ENCODE measurements at places on chromosomes 11 and 22. TPM values are rescaled to one million over a fixed set of nuclear protein-coding genes. Genes with fewer than 3 reads are reported as not detected.

GRCh38 chr22:44548981-44549380, 50.9 kb upstream of the RTL6 start:
- no peak for DNase-seq

PRG3 gene
- polyA plus RNA-seq: 0.48 TPM

PTGDR2 gene
- polyA plus RNA-seq: 0.17 TPM

GRCh38 chr11:115910379-115910778, 406.2 kb upstream of the CADM1 start:
- DNase-seq: no peak

GRCh38 chr22:50085211-50085972, at the start of gene MLC1:
MLC1 (minus strand) TSS chr22:50085426; CDS start chr22:50084902, 524 bp downstream.
- no peak for DNase-seq

DNA sequence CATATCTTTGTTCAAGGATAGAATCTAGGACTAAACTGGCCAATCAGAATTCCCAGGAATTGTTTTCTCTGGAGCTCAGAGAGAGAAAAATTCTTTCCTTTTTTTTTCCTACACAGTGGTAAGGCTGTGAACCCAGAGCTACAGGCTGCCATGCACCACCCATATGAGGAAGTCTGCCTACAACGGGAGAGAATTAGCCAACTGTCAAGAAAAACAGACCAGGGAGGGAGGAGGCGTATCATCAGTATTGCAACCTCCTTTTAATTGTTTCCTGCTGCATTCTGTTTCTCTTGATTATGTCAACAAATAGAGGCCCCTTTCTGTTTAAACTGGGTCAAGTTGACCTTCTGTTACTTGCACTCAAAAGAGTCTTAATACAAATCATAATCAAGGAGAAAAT, 176.5 kb upstream of the UBASH3B start:
- DNase-seq: no peak

DNA sequence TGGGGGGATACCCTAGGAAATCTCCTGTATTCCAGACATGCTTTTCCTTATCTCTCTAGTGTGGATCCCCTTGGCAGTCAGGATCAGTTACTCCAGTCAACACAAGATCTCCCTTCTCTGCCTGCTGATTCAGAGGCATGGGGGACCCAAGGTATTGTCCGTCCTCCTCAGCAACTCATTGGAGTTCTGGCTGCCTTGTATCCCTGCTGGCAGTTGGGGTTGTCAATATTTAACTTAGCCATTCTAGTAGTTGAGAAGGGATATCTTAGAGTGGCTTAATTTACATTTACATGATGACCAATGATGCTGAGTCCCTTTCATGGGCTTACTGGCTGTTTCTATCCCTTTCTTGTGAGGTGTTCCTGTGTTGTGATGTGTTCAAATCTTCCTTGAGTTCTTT, 74.2 kb downstream of the GRK3 start:
- DNase-seq: no peak

NEU3 gene
- 15.6 TPM for polyA plus RNA-seq

- DNase-seq: no peak
Observed at GRCh38 chr11:18692941-18693760, 5.4 kb upstream of the TMEM86A start.

- no peak for DNase-seq
Observed at GRCh38 chr22:43228330-43228729, 41.4 kb upstream of the TTLL12 start.

MPPED2 gene
- polyA plus RNA-seq: 19.0 TPM

GRCh38 chr11:46560300-46560991, 33.4 kb downstream of the AMBRA1 start:
- DNase-seq: no peak

DNA sequence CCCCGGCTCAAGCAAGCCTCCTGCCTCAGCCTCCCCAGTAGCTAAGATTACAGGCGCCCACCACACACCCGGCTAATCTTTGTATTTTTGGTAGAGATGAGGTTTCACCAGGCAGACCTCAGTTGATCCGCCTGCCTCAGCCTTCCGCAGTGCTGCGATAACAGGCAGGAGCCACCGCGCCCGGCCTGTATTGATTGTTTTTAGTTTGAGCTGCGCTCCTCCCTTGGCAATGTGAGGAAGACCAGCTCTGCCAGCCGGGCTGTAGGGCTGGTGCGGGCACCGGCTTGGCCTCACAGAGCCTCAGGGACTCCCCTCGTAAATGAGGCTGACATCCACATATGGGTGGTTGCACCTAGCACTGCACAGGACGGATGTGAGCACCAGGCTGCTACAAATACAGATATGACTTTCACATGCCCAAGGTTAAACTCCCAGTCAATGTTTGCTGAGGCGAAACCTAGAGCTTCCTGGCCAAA, 7.5 kb upstream of the SLC2A11 start:
- no peak for DNase-seq

GRCh38 chr22:37058917-37059701, 7.6 kb downstream of the KCTD17 start:
- no peak for DNase-seq

DRG1 gene
- polyA plus RNA-seq: 92.1 TPM

C22orf15 gene
- 2.7 TPM for polyA plus RNA-seq

DNA sequence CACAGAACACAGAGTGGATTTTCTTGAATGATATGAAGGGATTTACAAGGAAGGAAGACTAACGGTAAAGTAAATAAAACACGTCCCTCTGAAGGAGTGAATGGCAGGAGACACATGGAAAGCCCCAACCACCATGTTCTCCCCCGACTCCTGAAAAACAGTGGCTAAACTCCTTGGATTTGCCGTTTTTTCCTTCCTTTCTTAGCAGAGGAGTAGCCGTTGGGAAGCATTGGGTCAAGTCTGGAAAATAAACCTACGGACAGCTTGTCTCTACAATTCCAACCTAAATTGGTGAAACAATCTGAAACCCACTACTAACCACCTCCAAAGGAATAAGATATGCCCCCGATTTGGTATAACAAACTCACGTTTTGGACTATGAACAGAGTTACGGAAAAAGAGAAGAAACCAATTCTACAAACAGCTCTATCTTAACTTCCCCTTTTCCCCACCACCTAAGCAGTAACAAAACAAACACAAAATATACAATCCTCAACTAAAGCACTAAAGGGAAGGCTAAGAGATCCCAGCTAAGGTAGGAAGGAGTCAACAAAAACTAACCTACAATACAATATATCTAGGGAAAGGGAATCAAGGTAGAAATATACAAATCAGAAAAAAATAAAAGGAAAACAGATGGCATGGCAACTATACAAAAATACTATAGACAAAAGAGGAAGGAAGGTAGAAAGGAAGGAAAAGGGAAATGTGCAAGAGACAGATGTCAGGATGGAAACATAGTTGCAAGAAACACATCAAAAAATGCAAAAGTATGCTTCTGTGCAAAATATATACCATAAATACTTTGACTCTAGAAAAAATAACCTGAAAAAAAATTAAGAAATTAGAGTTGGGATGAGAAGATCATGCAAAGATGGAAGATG, 43.8 kb upstream of the LYVE1 start:
- no peak for DNase-seq

VPS37C gene
- polyA plus RNA-seq: 16.7 TPM

GRCh38 chr11:118657709-118658428, 21.6 kb downstream of the TREH start:
- DNase-seq: no peak

MARK2 gene
- 38.0 TPM for polyA plus RNA-seq

DNA sequence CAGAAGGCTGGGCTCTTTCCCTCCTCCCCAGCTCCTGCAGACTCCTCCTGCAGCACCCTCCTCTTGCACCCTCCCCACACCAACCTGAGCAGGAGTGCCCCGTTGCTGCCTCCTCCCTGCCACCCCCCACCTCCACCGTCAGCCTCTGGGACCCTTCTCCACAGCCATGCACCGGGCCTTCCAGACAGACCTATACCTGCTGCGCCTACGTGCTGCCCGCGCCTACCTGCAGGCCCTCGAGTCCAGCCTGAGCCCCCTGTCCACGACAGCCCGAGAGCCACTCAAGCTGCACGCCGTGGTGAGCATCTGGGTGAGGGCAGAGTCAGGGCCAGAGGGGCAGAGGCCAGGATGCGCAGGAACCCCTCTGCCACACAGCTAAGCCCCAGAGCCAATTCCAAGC, 16.2 kb downstream of the ZDHHC24 start:
- DNase-seq: no peak

TENM4 gene
- polyA plus RNA-seq: 24.5 TPM

GRCh38 chr11:100328626-100329340, 358.3 kb upstream of the ARHGAP42 start:
- DNase-seq: no peak

- DNase-seq: peak; percentile 80
Observed at GRCh38 chr11:45110562-45110961, 35.9 kb upstream of the PRDM11 start.

DNA sequence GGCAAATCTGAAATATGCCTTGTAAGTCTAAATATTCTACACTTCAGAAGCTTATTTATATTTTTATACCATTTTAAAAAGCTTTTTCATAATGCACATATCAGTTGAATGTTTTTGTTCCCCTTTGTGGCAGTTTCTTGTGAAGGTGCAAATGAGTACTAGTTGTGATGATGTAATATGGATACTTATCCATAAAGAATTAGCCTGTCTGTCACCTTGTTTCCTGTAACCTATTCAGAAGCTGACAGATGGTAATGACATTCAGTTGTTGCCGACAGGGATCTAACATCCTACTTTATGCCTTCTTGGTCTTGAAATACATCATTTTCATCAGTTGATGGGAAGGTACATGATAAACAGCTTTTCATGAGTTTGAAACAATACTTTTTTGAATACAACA, 2.9 kb downstream of the QSER1 start:
- DNase-seq: no peak

CCDC157 gene
- polyA plus RNA-seq: 5.5 TPM

GRCh38 chr11:75420224-75421034, 12.6 kb downstream of the KLHL35 start:
- no peak for DNase-seq

DNA sequence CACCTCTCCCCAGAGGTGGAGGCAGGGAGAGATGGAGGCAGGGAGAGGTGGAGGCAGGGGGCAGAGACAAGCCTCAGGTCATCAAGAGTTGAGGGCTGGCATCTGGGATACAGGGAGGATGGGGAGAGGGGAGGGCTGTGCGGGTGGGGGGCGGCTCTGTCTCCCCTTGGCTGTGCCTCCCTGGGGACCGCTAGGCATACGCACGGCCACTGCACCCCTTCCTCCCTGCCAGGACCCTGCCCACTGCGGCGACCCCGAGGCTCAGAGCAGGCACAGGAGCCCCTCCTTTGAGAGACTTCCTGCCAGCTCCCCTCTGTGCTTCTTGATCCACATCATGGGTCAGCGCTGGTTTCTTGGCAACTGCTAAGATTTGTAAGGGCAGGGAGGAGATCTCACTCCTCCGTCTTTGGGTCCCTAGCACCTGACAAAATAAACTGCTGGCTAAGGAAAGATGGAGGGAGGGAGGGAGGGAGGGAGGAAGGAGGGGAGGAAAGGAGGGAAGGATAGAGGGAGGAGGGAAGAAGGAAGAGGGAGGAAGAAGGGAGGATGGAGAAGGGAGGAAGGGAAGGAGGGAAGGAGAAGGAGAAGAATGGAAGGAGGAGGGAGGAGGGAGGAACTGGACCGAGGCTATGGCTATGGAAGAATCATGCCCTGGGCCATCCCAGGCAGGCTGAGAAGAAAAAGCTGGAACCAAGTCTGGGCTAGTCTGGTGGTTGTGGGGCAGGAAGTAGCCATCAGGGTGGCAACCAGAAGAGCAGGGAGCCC, 18.5 kb downstream of the PRR33 start:
- peak; percentile 88 for DNase-seq

DNA sequence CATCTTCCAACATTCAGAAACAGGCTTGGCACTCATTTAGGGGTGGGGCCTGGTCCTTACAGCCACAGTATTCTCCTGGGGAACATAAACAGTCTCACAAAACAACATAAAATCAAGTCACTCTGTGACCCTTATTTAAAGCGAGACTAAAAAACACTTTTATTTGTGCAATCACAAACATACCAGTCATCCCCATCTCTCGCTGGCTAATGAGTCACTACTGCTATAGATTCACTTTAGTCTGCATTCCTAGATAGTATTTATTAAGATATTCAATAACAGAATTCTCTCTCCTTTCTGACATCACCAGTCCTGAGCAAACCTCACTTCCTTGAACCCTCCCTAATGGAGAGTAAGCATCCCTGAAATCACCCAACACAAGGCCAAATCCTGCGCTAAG, 68.0 kb downstream of the ZBTB44 start:
- DNase-seq: no peak

DNA sequence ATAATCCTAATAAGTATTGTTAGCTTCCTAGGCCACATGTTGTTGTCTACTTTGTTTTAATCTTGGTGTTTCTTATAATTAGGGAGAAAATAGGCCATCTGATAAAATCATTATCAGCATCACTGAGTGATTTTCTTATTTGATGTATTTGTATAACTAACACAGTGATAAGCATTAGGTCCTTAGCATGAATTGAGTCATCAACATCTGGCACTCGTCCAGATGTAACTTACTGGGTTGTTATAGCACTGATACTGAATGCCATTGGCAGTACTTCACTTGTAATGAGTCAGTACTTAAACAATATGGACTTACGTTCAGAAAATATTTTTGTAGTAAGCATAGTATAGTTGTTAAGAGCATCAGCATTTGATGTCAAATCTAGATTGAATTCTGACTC, 16.2 kb downstream of the API5 start:
- DNase-seq: no peak

HORMAD2 gene
- polyA plus RNA-seq: not detected

- no peak for DNase-seq
Observed at GRCh38 chr22:44928711-44929358, 81.0 kb downstream of the PHF21B start.

FLRT1 gene
- polyA plus RNA-seq: 3.3 TPM

NLRX1 gene
- 10.0 TPM for polyA plus RNA-seq

GRCh38 chr11:68177877-68178276, 35.2 kb downstream of the KMT5B start:
- no peak for DNase-seq

DNA sequence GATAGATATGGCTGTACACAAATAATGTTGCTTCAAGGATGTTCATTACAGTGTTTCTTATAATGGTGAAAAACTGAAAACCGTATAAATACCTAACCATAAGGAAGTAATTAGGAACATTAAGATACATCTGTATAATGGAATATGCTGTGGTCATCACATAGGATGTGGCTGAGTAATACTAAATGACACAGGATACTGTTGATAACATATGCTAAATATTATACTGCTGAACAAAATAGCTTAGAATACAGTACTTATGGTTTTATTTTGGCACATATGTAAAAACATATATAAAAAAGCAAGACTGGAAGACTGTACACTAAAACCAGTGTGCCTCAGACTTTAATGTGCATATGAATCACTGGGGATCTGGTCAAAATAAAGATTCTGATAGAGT, 43.8 kb downstream of the FBXO7 start:
- DNase-seq: no peak

- no peak for DNase-seq
Observed at GRCh38 chr11:74662487-74663103, 68.6 kb downstream of the CHRDL2 start.

Data from left kidney (tissue), 8 donors.